ENCODE measurements at places on chromosomes 12 and 14.

DNA sequence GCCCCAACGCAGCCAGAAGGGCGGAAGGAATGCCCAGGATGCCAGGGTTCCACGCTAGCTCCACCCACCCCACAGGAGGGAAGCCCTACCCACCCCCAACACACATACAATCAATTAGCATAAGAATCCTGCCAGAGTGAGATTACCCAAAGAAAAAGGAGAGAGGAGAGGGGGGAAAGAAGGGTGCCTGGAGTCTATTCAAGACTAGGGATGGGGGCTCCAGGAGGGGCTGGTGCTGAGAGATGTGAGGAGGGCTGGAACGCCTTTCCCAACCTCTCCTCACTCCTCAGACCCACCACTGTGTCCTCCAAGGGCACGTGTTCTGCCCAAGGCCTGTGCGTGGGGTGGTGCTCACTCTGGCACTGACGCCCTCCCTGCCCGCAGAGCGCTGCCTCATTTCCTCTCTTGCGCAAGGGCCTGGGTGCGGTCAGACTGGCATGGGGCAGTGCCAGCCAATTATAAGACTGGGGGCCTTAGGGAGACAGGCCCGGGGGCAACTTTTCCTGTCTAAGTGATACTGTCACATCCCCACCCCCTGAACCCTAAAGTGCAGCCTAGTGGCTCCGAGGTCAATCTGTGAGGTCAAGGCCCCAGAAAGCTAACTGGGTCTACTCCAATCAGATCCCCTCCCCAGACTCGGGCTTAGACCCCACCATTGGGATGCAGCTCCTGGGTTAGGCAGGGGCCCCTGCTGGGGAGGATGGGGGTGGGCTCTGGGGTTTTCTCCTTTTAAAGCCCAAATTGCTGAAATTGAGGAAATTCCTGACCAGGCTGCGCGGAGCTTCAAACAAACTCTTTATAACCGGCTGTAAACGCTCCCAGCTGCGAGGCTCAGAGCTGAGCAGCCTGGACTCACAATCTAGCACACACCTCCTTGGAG is 10.2 kb upstream of the ITGB7 start:
- DNase-seq: no peak

GRCh38 chr12:16003460-16003859 is 92.3 kb downstream of the DERA start:
- DNase-seq: no peak

DNA sequence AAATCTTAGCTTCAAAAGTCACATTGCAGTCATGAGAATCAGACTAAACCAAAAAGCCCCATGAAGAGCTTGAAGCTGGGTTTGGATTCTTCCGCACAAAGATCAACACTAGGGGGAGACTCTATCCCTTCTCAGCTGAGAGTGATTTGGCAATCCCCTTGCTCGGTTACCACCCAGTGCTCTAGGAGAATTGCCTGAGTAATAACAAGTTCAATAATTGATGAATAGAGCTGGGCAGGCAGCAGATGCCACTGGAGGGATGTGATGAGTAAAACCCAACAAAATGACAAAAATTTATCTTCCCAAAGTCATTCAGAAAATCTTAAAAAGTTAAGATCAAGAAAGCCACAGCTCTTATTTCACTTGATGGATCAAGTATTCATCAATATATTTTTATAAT is 185.6 kb upstream of the ARID2 start:
- DNase-seq: peak; percentile 29

DNA sequence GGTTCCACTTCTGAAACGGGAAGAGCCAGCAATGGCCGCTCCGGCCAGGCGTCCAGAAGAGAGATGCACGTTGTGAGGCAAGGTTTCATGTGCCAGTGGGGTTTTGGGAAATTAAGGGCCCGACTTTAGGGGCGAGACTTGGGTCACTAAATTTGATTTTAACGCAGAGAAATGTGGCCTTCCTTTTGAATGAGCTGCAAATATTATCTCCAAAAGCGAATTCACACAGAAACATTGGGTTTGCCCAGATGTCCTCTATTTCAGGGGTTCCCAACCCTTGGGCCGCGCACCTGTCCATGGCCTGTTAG is 2.3 kb upstream of the RNASE4 start:
- DNase-seq: no peak

- DNase-seq: no peak
Observed at GRCh38 chr12:66072566-66072965, 58.0 kb downstream of the LLPH start.

DNA sequence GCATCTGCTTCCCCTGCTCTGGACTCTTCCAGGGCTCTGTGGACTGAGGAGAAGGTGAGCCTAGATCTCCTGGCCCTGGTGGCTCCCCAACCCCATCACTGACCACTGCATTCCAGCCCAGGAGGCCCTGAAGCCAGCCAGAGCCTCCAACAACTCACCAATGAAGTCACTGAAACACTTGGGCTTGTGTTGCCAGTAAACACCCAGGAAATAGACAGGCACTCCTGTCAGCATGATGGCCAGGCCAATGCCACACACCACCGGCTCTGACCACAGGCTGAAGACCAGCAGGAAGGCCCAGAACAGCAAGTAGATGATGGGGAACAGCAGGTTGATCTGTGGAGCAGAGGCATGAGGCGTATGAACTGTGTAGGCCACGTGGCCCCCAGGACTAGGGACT is 8.8 kb upstream of the CEBPE start:
- no peak for DNase-seq

GRCh38 chr12:62879691-62880090 is 55.3 kb downstream of the PPM1H start:
- no peak for DNase-seq
